DMS153 (cell line): ENCODE measurements at places on chromosomes 11 and 22.
A peak's percentile ranks its signal among the peaks of the same experiment; 100 is the strongest.

- no peak for DNase-seq
These were observed 28.1 kb upstream of the IGSF9B start for GRCh38 chr11:133984828-133985227.

DNA sequence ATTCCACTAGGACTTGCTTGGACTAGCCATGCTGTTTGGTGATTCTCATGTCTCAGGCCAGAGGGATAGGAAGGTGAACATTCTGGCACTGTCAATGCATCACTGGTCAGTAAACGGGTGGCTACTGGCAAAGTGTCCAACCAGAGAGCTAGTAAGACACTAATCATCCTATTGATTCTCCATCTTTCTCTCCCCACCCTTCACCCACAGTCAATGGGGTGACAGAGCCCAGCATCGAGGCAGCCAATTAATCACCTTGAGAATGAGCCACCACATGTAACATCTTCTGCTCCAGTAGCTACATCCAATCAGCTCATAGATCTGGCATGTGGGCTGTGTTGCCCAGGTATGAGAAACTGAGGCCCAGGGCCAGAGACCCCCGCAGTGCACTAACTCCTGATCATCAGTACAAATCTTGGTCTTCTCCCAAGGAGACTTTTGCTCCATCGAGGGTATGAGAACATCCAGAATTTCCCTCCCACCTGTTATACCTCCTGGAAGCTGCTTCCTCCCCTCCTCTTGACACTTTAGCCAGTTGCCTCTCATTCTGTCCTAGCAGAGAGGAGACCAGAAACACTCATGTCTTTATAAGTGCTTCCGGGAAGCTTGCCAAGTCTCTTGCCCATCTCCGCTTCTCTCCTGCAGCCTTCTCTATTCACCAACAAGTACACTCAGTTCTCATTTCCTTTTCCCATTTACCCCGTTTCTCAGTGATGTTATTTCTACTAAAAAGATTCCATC lies 17.0 kb downstream of the HTR3A start:
- peak; percentile 81 for DNase-seq

DNA sequence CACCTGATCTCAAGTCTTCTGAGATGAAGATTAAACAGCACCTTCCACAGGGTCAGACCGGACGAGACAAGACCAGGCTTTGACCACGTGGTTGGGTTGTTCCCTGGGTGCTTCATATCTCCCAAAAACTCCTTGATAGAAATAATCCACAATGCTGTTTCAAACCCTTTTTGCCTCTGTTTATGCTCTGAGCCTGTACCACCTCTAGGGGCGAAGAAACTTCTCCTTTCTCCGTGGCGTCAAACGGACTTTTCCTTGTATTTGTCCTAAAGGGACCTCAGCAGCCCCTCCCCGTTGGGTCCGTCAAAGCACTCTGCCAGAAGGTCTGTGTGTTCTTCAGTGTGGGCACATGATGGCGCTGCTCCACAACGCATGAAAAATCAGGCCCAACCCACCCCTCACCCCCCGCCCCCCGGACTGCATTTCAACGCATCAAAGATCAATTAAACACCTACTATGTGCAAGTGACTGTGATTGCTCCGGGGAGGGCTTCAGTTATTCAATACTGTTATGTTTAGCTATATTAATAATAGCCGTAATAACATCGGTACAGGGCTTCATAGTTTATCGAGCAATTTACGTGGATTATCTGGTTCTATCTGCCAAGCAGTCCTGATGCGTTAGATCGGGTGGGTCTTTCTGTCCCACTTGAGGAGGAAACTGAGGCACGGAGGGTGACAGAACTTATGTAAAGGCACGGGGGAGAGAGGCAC lies 17.3 kb upstream of the EIF3D start:
- DNase-seq: peak; percentile 47

DNA sequence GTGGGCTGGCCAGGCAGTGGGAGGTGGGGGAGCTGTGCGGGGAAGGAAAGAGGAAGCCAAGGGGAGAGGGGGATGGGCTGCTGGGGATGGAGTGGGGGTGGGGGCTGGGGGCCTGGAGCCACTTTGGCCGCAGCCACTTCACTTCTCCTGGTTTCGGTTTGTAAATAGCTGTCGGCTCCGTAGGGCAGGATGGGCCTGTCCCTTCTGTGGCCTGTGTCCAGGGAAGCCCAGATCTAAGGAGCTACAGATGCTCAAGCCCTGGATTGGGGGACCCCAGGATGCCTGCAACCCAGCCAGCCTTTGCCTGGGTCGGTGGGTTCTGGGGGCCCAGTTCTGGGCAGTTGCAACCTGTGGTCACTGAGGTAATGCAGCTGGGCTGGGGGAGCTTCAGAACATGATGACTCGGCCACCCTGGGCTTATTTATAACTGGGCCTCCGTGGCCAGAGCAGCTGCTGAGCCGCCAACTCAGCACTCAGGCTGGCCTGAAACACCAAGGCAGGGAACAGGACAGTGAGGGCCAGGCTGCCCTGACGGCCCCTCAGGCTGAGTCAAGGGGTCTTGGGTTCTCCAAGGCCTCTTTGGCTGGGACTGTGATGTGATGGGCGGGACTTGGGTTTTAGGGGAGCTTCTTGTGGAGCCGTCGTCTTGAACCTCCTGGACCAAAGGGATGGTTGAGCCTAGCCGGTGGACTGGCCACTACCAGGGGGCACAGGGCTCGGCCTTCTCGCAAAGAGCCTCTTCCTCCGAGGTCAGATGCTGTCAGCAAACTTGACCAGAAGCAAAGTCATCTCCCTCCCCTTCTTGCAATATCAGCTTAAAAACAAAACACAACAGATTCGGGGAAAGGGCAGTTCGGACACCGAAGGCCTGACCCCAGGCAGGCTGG lies 15.0 kb upstream of the SLC39A13 start:
- DNase-seq: no peak

- no peak for DNase-seq
These were observed 123.9 kb downstream of the CTNND1 start for GRCh38 chr11:57885298-57886050.

DNA sequence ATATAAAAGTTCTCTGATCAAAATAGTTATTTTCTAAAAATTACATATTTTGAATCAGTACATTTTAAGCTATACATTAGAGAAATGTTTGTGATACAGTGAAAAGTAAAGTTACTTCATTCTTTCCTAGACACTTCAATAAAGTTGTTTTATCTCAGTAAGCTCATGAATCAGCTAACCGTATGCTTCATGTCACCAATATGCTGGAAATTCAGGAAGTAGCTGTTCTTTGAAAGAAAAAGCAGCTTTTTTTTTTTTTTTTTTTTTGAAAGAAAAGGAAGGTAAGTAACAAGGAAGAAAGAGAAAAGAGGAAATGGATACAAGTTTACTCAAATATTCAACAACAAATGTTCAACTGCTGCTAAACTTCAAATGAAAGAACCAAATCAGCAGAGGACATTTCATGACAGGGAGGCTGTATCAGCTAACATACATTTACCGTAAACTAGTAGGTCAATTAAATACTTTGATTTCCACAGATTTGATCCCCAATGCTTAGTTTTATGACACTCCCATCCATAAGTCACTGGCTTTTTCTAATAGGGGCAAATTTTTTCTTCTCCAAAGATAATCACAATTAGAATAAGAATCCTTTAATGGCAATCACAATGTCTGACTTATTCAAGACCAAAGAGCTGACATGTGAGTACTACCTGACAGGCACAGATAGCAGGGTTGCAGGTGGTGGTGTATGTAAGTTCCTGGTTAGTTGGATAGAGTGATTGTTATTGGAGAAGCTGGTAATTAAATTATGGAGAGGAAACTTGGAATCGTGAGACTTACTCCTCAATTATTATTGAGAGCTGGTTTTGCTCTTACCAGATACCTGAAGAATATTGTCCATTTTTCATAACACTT lies 754 bp downstream of the OR52A1 start:
- no peak for DNase-seq

DNA sequence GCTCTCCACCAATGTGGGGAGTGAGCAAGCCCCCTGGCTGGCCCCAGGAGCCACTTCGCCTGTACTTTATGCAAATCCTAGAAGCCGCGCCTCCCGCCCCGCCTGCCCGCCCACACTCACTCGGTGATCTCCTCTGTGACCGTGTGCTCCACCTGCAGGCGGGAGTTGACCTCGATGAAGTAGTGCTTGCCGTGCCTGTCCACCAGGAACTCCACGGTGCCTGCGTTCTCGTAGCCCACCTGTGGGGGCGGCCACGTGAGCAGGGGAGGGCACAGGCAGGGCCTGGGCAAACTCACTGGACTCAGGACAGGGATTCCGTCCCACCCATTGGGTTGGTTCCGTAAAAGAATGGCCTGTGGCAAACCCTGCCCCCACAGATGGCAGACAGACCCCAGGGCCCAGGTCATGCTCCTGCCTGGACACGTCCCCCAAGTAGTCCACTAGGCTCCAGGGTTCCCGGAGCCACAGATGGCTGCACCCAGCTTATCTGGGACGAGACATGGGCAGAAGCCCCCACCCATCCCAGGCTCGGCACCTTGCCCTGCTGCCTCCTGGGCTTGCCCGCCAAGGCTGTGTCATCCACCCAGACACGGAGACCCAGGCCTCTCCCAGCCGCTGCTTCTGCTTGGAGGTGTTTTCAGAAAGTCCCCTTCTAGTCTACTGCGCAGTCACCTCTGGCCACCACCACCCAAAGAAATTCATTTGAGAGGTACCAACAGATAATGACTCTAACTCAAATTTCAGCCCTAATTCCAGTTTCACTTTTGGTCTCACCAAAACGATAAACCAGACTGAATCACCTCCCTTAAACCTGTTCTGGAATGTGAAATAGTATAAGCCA lies 12.1 kb downstream of the LRFN4 start:
- DNase-seq: no peak
